Adipocyte (in vitro differentiated cells): ENCODE measurements at places on chromosomes 7 and 10.

- no peak for DNase-seq
Observed at GRCh38 chr10:109474812-109475211, 448.5 kb downstream of the XPNPEP1 start.

- no peak for DNase-seq
Observed at GRCh38 chr10:31954410-31955191, 26.0 kb upstream of the ARHGAP12 start.

DNA sequence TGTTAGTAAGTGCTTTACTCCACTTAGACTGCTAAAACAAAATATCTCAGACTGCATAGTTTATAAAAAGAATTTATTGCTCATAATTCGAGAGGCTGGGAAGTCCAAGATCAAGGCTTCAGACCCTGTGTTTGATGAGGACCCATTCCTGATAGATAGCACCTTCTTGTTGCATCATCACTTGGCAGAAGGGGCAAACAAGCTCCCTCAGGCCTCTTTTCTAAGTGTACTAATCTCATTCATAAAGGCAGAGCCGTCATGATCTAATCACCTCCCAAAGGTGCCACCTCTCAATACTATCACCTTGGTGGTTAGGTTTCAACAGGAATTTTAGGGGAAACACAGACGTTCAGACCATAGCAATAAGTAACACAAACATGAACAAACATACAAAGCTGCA lies 55.4 kb downstream of the CRPPA start:
- DNase-seq = no peak

DNA sequence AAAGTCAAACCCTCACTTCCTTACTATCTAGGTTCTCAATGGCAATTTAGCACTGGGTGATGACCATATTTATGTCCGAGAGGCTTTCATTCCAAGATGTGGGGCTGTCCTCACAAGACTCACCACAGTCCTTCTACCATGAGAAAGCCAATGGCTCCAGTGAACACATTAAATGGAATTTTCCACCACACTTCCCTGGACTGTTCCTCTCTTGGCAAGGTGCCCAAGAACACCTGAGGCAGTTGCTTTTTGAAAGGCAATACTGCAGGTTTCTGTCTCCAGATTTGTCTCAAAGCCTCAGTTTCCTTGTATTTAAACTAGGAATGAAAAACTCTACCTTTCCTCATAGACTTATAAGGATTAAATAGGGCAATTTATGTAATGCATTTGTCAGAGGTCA lies 24.2 kb downstream of the AFAP1L2 start:
- no peak for DNase-seq

GRCh38 chr10:124689911-124690498 lies 54.2 kb downstream of the FAM53B start:
- no peak for DNase-seq
